ENCODE measurements at places on chromosomes 2 and 18.
A peak's percentile ranks its signal among the peaks of the same experiment; 100 is the strongest.

- no peak for DNase-seq
Measured at GRCh38 chr2:38586931-38587330, 15.8 kb downstream of the HNRNPLL start.

DNA sequence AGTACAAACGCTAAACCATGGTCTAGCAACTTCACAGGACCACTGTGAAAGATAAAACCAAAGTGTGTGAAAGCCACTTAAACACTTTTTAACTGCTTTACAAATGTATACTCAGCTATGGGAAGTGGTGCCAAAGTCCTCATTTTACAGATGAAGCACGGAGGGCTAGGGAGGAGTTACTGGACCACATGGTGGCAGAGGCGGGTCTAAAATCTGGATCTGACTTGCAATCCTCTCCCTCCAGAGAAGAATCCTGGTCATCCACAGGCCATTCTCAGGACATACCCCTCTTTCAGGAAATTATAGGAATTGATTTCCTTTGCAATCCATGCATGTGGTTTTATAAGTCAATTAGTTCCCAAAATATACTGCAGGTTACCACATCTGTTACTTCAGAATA is 84.6 kb upstream of the GYPC start:
- no peak for DNase-seq

GRCh38 chr2:161135951-161136593 is 24.2 kb upstream of the TANK start:
- DNase-seq = no peak

DNA sequence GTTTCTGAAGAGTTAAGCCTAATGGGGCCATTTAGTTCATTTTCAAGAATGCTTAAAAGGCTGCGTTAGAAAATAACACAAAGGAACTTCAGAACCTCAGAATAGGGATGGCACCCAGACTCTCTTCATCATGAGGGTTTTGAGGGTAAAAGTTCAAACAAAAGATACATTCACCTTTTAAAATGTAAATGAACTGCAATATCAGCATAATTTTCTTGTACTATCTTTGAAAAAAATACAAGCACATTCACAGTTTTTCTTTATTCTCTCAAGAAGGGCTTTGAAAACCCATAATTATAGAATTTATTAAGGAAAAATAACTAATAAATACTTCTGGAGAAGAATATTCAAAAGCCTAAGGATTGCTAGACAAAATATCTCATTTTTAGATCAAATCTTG is 791.0 kb downstream of the DCC start:
- DNase-seq = no peak

GRCh38 chr2:58702302-58702885 is 461.3 kb upstream of the FANCL start:
- DNase-seq = no peak

DNA sequence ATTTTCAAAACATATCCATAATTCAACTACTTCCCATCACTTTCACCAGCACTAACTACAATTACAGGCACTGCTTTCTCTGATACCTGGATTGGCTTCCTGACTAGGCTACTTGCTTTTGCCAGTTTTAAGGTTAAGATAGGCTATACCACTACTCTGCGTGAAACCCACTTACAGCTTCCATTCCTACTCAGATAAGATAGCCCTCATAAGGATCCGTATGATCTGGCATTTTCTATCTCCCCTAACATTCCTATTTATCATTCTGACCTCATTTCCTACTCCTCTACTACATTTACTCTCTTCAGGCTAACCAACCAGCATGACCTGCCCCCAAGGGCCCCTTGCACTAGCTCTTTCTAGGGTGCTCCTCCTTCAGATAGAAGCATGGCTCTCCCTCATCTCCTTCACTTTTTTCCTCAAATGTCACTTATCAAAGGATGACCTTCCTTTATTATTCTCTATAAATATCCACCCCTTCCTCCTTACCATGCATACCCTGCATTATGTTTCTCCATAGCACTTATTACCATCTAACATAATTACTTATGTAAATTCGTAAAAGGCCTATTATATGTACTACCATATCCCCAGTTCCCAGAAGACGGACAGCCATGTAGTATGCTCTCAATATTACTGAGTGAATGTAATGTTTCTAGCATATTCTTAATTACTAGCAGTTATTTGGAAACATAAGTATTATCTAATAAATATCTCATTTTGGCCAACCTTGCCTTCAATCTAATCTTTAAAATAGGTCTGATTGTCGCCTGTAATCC is 4.4 kb downstream of the TIA1 start:
- DNase-seq = no peak

DNA sequence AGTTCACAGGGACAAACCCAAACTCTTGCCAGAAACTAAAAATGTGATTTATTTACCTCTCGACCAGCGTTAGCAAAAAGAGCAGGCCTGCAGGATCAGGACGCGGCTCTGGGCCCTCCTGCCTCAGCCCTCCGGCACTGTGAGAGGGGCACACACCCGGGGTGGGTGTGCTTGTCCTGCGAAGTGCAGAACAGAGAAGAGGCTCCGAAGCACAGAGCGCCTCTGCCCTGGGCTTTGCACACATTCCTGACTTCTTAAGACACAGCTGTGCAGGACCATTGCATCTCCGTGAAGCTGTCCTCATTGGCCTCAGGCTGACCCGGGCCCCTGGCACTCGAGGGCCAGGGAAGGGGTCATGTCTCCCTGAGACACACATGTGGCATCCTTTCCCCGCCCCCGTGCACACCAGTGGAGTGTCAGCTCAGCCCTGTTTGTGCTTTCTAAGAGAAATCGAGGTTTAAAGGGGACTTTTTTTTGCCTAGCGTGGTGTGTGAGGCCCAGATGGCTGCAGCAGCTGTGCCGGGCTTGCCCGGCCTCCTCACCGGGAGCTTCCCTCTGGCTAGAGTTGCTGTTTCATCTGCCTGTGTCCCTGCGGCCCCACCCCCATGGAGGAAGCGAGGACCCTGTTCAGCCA is 9.9 kb upstream of the NFATC1 start:
- no peak for DNase-seq

- DNase-seq = no peak
Measured at GRCh38 chr2:109631741-109632140, 17.6 kb downstream of the SOWAHC start.

GRCh38 chr18:44851856-44852621 is 171.4 kb downstream of the SETBP1 start:
- DNase-seq = peak; percentile 81

DNA sequence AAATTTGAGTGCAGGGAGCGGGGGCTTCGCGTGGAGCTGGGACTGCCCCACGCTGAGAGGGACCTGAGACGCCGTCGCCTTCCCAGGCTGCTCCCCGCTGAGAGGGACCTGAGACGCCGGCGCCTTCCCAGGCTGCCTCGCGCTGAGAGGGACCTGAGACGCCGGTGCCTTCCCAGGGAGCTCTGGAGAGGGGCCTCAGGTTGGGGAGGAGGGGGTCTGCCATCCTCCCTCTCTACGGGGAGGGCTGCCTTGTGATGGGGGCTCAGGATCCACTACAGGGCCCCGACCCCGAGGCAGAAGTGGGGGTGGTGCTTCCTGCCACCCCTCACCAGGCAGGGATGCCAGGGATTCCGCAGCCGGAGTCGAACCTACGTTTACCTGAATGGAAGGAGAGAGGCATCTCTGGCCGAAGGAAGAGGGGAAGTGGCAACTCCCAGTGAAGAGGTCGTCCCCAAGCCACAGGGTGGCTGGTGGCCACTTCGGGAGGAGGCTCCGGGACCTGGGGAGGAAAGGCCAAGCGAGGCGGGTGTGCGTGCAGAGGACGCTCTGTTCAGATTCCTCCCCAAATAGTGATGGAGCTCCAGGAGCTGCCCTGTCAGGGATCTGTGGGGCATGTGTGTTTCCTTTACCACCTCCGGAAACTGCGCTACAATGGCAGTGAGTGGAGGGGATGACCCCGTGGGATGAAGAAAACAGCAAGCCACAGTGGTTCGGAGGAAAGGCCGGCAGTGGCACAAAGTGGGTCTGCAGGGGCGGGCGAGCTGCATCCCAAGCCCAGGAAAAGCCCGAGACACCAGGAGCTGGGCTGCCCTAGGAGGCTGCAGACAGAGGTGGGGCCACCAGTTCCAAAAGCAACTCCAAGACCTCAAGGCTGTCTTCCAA is 108.2 kb upstream of the CTDP1 start:
- DNase-seq = no peak

- no peak for DNase-seq
Measured at GRCh38 chr18:28736951-28737350, 560.0 kb upstream of the CDH2 start.

DNA sequence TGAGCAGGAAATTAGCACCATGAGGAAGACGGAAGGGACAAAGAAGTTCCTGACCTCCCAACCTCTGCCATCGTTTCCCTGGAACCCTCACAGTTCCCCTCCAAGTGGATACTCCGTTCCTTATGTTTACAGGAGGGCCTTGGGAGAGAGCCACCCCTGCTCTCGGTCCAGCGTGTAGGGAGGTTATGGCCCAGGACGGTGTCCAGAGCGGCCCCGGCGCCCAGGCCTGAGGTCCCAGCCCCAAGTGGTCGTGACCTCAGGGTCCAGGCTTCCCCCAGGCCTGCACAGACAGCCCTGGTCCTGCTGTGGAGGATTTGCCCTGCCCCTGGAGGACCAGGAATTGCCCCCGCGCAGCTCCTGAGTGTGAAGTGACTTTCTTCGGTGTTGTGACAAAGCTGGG is 61.8 kb upstream of the RBM44 start:
- no peak for DNase-seq

DNA sequence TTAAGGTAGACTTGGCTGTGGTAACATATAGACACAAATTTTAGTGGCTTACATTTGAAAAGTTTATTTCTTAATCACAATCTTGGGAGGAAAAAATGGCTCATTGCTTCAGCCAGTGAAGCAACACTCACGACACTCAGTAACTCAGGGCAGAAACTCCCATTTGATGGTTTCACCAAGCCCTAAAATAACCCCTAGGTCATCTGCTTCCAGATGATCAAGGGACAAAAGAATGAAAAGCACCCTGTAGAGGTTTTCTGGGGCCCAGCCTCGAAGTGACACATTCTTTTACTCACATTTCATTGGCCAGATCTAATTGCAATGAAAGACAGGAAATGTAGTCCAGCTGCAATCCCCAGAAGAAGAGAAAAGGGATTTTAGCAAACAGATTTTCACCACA is 275.9 kb downstream of the TMX3 start:
- DNase-seq = no peak

DNA sequence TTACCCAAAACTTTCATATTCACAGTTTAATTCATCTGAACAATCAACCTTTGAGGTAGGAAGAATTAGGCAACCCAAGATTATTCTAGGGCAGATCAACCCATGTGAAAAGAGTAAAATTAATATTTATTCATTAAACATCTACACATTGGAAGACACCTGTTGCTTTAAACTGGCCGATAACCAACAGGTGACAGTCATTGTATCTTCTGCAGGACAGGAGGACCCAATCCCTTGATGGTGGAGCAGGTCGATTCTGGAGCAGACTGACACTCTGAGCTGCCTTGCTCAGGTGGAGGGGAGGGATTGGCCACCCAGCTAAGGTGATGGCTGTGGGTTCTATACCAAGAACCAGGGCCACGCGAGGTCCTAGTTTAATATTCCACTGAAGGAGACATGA is 230.3 kb downstream of the OSR1 start:
- no peak for DNase-seq

DNA sequence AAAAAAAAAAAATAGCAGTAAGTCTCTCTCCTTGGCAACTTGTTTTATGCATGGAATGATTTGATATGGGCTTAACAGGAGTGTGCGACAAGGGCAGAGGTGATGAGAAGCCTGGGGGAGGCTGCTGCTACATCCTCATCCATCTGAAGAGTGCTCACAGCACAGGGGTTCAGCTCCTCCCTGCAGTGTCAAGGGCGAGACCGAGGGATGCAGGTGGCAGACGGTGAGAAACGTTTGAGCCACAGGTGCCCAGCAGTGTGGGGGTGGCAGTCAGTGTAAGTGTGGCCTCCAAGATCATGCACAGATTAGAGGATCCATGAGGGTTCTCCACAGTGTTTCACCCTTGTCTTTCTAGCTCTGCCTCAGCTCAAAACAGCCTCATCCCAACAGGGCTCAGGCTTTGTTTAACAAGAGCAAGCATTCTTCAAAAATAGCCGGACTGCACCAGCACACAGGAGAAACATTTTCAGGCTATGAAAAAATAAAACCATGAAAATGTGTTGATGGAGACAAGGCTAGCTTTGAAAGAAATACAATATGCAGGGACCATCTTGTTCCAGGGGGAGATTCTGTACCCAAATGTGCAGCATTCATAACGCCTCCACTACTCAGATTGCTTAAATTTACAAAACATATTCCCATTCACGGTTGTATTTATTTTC is 324.5 kb upstream of the MYT1L start:
- DNase-seq = no peak

DNA sequence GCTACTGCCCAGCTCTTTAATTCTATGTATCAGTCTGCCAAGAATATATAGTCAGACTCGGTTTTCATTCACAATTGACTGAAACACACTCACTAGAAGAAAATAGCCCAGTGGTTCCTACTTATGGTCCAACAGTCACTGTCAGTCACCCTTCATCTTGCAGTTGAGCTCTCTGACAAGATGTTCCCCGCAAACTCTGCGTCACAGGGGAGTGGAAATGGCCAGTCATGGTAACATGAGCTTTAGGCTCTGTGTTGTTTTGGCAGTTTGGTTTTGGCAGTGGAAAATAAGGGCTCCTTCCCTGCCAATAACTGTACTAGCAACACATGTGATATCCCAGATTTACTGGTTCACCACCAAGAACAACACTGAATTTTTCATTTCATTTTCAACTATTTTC is 122.5 kb downstream of the PRPF40A start:
- DNase-seq = no peak

- no peak for DNase-seq
Measured at GRCh38 chr18:10419420-10420103, 34.9 kb upstream of the APCDD1 start.

- no peak for DNase-seq
Measured at GRCh38 chr2:96361751-96362150, 26.2 kb downstream of the NCAPH start.

GRCh38 chr18:62324917-62325805 is at the start of gene TNFRSF11A:
Gene TNFRSF11A (plus strand): TSS chr18:62325310. CDS start chr18:62325353, 43 bp downstream.
- no peak for DNase-seq

DNA sequence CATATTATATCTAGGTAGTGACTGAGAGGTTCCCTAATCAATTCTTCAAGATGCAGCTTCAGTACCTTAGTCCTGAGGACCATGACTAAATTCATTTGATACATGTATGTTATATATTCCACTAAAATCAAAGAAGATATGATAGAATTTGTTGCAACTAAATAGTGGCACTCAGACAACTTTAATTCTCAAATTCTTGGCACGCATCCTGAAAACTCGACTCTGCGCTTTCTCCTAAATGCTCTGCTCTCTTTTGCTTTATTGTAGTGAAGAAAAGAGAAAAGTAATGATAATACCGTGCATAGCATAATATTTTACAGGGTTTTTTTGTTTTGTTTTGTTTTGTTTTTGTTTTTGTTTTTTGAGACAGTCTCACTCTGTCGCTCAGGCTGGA is 475.3 kb downstream of the ARHGAP15 start:
- no peak for DNase-seq

GRCh38 chr2:69789175-69789721 is 40.2 kb upstream of the GMCL1 start:
- no peak for DNase-seq

- DNase-seq = no peak
Measured at GRCh38 chr2:2134037-2134436, 197.0 kb downstream of the MYT1L start.

GRCh38 chr2:128452536-128453530 is 134.2 kb upstream of the HS6ST1 start:
- DNase-seq = no peak

Measured in NCI-H1436 treated with DMSO at 0.1 percent for 48 hours (cell line).